Activated CD8-positive, alpha-beta memory T cell treated with anti-CD3 and anti-CD28 coated beads for 48 hours (primary cell): ENCODE measurements at places on chromosomes 13 and 19.

GRCh38 chr13:76790980-76791819 lies 95.0 kb downstream of the KCTD12 start:
- DNase-seq = no peak

DNA sequence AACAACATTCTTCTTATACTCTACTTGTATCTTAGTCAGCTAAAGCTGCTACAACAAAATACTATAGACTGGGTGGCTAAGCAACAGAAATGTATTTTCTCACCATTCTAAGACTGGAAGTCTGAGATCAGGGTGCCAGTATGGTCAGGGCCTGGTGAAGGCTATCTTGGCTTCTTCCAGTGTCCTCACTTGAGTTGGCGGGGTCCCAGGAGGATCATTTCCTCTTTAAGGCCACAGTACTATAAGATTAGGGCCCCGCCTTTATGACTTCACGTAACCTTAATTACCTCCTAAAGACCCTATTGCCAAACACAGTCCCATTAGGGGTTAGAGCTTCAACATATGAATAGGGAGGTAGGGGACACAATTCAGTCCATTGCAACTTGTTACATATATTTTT lies 30.7 kb upstream of the DOCK9 start:
- no peak for DNase-seq

- DNase-seq = no peak
These were observed 9.4 kb downstream of the LCP1 start for GRCh38 chr13:46172531-46172991.

GRCh38 chr13:107003911-107004310 lies 436.0 kb upstream of the ARGLU1 start:
- no peak for DNase-seq

DNA sequence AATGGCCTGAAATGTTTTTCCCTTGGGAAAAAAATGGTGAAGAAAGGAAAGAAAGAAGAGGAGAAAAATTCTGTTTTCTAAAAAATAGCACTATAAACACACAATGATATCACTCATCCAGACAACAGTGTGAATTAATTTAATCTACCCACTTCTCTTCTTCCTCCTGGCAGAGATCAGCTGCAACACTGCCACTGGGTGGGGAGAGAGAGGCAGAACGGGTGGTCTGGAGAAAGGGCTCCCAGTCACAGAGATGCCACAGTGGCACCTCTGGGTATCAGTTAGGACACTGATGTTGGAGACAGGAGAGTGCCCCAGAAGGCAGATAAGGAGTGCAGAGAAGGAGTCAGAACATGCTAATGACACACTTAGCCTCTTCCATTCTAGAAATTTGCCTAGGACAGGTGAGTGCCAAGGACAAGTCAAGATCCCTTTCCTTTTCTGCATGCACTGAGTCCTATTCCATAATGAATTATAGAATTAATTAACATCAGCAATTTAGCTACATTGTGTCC lies 168.6 kb downstream of the SUCLA2 start:
- DNase-seq = no peak

- DNase-seq = peak; percentile 26
These were observed 467 bp downstream of the LAMP1 start for GRCh38 chr13:113297370-113298042.
